ENCODE measurements at places on chromosomes 7 and 10.
A peak's percentile ranks its signal among the peaks of the same experiment; 100 is the strongest.

DNA sequence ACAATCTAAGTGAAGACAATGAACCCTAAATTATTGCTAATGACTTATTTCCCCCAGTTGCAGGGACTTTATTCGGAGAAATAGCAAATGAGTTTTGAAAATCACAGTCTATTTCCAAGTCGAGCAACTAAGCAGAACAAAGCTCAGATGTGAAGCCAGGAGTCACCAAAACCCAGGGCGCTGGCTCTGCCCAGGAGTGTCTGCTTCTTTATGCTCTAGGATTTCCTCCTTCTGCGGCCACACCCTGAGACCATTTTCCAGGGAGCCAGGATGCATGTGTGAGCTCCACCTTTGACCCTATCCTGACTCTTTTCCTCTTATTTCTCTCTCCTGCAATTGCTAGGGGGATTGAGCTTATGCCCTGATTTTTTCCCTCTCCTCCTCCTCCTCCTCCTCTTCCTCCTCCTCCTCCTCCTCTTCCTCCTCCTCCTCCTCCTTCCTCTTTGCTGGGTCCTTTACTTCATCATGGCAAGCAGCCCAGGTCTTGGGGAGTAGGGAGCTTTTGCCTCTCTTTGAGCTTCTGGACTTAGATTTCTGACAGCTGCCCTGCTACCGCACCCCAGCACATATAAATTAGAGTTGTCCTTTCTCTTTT lies 234.4 kb downstream of the ARL4A start:
- DNase-seq = no peak

DNA sequence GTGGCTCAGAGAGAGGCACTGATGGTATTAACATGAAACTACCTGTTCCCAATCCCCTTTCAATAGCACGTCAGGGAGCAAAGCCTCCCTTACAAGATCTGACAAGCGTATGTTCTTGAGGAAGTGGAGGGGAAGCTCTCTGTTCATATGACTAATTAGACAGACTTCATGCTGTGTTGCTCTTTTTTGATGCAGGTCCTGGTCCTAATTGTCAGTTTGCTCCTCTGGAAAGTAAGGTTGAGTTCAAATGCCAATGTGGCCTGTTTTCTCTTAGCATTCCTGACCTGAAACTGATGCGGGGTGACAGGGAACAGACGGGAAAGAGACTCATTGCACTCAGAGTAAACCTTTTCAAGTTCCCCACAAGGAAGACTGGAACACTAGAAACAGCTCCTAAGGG lies 27.0 kb upstream of the TBX20 start:
- no peak for DNase-seq

- DNase-seq = no peak
These were observed 8.5 kb downstream of the CNOT4 start for GRCh38 chr7:135501402-135501801.

- DNase-seq = peak; percentile 46
These were observed 16.0 kb downstream of the MYOZ1 start for GRCh38 chr10:73625004-73625883.

GRCh38 chr7:44531421-44532380 lies 9.4 kb downstream of the NPC1L1 start:
- no peak for DNase-seq

DNA sequence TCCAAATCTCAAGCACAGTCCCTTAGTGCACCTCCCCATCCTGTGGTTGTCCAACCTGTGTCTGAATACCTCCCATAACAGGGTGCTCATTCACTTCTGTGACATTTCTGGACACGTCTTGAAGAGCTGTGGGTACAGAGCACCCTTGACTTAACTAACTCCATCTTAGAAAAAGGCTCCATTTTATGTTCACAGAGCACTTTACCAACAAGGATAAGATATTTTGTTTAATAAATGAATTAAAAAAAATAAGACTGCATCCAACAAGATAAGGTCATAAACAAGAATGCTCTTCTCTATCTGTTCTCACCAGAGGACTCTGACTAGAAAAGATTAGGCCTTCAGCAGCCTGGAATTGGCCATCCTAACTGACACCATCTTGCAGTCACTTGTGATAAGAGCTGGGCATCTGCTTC lies 335.2 kb upstream of the ZNF32 start:
- DNase-seq = no peak

DNA sequence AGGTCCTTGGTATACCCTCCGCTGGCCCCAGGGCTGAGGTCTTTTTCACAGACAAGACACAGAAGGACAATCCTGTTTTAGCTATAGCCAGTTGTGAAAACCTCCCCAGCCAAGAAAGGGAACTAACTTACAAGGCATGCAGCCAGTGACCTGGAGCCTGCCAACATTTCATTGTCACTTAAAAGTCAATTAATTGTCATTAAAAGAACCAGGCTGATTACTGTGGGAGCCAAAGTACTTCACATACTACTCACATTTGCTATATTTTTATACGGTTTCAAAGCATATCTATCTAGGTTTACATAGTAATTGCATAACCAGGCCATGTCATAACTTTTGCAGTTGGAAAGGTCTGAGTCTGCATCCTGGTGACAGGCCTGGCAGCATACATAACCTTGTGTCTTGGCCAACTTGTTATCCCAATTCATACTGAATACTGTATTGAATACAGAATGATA lies 31.1 kb downstream of the NRBF2 start:
- DNase-seq = no peak

DNA sequence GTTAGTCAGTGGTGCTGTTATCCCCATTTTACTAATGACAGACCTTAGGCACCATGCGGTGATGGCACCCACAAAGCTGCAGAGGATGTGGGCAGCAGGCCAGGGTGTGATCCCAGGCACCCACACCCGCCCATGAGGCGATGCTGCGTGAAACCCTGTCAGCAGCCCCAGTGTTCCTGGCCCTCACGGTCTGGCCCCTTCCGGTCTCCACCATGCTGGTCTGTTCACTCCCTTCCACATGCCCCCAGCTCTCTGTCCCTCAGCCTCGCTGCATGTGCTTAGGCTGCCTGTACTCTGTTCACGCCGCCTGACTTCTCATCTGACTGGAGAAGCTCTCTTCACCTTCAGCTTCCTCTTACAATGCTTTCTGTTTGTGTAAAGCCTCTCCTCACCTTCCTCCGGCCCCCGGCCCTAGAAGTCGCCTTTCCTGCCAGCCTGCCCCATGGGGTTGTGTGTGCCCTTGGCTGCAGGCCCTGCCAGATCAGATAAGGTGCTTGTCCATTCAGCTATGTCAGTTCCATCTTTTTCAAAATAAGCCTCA lies 17.6 kb upstream of the ORAI2 start:
- DNase-seq = no peak

DNA sequence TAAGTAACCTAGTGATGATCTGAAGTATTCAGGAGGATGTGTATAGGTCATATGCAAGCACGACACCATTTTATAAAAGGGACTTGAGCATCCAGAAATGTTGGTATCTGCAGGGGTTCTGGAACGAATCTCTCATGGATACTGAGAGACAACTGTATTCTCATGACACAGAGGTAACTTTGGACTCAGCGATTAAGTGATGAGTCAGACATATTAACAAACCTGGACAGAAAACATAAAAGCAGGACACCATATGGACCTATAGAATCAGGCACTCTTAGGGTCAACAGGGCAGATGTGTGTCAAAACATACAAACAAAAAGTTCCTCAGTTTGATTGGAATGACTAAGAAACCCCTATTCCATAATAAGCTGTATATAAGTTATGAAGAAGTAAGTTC lies 248.1 kb downstream of the ANKRD7 start:
- DNase-seq = no peak

GRCh38 chr7:132218876-132219275 lies 357.4 kb downstream of the PLXNA4 start:
- no peak for DNase-seq

DNA sequence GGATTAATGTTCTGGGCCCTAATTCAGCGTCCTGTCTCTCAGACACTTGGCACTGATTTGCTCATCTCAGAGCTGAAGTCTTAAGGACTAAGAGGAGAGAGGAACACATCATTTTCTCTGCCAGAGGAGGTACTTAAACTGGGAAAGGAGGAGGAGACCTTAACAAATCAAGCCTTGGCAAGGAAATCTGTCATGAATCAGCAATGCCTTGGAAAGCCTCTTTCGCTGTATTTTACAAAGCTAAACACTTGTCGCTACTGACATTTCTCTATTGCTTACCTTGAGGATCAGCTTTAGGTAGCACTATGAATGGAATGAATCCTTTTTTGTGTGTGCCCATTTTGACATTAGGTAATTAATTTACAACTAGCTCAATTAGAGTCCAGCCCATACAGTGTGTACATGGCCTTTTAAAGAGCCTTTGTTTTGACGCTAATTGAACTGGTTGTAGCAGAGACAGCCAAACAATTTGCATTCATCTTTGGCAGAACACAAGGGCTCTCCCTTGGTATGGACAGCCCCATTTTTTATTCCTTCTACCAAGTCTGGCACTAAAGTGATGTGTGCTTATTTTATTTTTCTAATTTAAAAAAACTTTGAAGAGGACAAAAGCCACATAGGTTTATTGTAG lies 37.4 kb downstream of the AUTS2 start:
- DNase-seq = no peak

DNA sequence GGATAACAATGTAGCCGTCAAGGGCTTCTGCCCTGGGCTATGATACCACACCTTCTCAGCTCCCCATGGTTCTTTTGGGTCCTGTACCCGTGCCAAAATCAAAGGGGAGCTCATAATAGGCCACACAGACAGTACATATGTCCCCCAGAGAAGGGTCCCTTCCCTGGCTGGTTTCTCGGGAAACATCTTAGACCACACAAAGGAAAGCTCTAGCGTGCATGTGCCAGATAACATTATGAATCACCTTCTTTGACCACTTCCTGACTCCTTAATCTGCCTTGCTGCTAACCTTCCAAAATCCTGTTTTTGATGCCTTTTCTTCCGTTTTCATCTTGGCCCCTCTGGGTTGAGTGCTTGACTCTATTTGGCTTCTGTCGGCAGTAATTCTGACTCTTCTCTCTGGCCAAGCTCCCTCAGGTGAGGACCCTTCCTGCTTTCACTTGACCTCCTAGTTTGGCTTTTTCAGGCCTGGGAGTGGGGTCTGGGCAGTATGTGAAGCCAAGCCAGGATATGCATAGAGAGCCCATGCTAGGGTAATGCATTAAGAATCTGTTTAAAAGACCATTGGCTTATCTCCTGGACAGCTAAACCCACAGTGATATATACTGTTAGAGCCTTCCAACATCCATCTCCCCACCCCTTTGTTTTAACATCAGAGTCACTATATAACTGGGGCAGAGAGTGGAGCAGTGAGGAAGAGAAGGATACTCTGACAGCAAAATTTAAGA lies 84.8 kb downstream of the ANLN start:
- no peak for DNase-seq

DNA sequence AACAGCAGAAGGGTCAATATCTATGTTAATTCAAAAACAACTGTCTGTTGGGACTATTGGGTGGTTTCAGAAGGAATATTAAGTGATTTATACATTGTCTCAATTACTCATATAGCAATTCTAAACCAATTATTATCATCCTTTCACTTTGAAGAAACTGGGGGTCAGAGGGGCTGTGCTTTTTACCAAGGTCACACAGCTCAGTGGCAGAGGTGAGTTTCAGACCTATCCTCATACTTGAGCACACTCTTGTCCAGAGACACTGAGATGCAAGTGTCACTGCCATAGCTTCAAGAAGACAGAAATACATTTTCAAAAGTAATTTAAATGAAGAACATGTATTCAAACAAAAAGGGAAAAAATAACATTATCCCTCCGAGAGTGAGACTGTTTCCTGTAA lies 195.3 kb downstream of the ARL4A start:
- DNase-seq = no peak

DNA sequence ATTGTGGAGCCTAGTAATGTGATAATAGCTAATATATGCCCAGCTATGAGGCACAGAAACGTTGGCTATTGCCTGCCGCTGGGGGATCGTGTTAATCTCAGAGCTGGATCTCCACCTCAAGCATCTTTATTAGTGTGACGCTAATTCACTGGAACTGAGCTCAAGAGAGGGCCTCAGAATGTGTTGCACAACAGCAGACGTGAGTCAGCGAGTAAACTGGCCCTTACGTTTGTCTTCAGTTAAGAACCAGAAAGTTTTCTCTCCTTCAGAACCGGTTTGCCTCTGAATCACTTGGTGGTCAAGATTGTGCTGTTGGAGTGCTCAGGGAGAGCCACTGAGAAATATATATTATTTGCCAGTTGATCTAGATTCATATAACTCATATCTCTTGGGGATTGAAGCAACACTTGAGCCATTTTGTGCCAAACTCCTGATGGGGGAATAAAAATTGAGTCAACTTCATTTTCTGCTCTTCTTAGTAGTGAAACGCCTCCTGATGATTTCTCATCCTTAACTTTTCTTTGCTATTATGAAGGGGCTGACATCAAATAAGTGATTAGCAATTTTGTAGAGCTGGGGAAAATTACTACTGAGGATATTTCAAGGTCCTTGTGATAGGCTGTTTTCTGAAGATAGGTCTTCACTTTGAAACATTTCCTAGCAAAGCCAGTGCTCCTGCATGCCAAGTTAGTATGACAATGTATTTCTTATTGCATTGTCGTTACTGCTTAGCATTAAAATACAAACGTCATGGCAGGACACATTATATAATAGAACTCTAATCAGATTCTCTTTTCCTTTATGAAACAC lies 22.3 kb downstream of the BZW2 start:
- DNase-seq = no peak

DNA sequence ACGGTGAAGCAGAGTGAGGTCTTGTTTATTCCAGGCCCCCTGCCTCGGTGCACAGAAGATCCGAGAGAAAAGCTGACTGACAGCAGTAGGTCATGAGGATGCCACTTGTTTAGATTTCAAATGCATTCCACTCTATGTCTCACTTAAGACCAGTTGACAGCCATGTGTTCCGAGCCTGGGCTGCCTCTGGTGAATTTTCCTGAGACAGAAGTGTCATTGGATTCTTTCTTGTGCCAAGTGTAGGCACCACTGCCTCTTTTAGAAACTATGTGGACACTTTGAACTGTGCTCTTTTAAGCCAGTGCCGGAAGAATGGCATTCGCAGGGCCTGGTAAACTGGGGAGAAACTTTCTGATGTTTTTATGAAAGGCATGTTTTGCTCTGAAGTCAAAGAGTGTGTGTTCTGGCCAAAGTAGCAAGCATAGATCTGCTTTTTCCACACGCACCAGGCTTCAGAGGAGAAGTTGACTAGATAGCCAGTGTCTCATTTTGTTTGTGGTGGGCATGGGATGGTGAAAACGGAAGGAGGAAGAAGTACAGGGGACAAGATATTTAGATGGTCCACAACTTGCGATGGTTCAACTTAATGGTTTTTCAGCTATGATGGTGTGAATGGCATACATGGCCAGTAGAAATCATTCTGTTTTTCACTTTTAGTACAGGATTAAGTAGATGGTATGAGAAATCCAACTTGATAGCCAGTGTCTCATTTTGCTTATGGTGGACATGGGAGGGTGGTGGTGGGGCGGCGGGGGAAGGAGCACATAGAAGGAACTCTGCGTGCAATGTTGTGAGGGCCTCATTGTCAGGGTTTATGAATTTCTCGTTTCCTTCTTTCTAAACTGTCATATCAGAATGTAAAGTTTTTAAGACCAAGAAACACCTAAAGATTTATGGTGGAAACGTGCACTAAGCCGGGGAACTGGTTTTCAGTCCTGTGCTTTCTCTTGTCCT lies 41.5 kb downstream of the CYP17A1 start:
- DNase-seq = no peak

- DNase-seq = no peak
These were observed 30.8 kb downstream of the CHCHD3 start for GRCh38 chr7:133051066-133051465.

GRCh38 chr10:102395400-102396316 lies at the start of gene NFKB2:
NFKB2 (plus strand) TSS chr10:102395705; CDS start chr10:102395960, 255 bp downstream.
- DNase-seq = peak; percentile 79

GRCh38 chr7:92461027-92462003 lies 14.0 kb downstream of the GATAD1 start:
- peak; percentile 5 for DNase-seq

Data from right renal pelvis (tissue), 4 donors.